Activated naive CD4-positive, alpha-beta T cell treated with anti-CD3 and anti-CD28 coated beads, Interleukin-2, amount 50 U/mL, for 72 hours (primary cell): ENCODE measurements at places on chromosomes 7 and 10.

DNA sequence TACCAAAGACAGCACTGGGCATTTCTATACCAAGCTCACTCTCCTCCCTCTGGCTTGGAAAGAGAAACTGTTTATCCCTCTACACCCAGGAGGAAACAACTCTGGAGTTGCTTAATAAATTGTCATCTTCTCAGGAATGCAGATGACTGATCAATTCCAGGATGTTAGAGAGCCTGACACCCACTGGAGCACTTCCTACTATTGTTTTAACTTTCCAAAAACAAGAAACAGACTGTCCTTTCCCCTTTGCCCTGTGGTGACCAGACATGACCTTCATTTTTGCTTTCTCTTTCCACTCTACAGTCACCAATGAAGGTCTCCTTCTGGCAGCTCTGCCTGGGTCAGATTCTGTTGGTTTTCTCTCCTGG is 19.6 kb downstream of the GIMAP4 start:
- DNase-seq = no peak

DNA sequence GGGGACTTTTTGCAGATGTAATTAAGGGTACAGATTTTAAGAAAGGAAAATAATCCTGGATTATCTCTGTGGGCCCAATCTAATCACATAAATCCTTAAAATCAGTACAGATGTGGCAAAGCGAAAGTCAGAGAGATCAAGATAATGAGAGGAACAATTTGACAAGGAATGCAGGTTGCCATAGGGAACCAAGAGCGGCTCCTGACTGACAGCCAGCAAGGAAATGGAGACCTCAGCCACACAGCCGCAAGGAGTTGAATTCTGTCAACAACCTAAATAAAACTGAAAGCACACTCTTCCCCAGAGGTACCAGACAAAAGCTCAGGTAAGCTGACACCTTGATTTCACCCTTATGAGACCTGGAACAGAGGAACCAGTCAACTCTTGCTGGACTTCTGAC is 3.4 kb upstream of the PNPLA8 start:
- no peak for DNase-seq

DNA sequence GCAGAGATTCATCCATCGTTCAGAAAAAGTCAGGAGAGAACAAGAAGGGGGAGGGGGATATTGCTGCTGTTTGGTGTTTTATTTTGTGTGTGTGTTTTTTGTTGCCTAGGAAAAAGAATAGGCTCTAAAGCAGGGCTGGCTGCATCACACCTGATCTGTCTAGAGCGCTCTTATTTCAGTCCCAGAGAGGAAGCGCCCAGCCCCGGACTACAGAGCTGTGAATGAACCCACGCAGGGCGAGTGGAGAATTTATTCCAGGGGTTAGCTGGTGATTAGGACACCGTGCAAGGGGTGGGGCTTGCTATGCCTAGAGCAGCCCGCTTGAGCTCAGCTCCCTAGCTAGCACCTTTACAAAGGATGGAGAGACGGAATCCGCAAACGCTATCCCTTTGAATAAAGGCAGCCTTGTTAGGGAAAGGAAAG is 621 bp upstream of the FAM13C start:
- DNase-seq = no peak

GRCh38 chr7:5064391-5065106 is 18.9 kb downstream of the RBAK start:
- DNase-seq = no peak

- no peak for DNase-seq
These were observed 10.0 kb downstream of the ZNF316 start for GRCh38 chr7:6647080-6647479.

GRCh38 chr10:112250555-112250954 is 32.6 kb upstream of the TECTB start:
- no peak for DNase-seq

DNA sequence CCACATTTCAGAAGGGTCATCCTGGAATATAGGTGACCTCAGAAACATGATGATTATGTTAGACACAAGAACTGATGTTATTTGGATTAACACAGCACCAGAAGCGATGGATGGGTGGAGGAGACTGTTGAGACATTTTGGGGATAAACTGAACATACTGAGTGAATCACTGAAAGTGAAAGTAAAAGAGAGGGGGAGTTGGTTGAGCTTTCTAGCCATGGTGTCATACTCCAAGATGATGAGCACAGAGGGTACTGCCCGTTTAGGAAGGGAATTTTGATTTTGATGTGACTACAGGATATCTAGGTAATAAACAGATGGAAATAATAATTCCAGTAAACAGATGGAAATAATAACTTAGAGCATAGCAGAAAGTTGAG is 248.0 kb upstream of the NPY start:
- DNase-seq = no peak
